Stimulated activated CD8-positive, alpha-beta memory T cell treated with anti-CD3 and anti-CD28 coated beads, Interleukin-12 subunit alpha, Interleukin-12 subunit beta, amount 100 ng/mL, for 4 hours (primary cell): ENCODE measurements at places on chromosomes 2 and 18.

DNA sequence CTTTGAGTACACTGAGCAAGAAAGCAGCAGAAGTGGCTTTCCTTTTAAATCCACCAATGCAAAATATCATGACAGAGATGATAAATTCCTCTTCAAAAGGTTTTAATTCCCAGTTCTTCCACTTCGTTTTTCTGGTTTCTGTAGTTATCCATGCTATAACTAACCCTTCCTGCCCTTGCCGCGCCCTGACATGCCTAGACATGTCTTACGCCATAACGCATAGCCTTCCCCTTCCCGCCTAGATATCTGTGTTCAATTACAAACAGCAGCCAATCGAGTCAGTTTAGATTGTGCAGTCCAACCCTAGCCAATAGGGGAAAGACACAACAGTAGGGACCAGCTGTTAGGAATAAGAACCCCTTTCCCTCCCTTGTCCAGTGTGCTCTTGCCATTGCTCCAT, 16.1 kb downstream of the PRPF40A start:
- no peak for DNase-seq

DNA sequence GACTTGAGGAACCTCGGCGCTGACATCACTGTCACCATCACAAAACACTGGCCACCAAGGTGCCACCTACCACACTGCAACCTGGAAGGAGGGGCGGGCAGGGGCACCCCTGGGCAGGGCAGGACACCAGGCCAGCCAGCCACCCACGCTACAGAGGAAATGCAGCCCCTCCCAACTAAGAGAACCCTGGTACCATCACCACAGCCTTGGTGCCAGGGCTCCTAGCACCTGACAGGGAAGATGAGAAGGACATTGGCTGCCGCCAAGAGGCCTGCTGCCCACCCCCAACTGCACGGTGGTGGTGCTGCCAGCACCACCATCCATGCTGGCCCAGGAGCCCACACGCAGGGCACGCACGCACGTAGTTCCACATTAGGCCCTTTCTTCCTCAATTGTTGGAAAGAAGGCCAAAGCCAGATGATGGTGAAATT, 88.7 kb downstream of the HDAC4 start:
- DNase-seq, result no peak

DNA sequence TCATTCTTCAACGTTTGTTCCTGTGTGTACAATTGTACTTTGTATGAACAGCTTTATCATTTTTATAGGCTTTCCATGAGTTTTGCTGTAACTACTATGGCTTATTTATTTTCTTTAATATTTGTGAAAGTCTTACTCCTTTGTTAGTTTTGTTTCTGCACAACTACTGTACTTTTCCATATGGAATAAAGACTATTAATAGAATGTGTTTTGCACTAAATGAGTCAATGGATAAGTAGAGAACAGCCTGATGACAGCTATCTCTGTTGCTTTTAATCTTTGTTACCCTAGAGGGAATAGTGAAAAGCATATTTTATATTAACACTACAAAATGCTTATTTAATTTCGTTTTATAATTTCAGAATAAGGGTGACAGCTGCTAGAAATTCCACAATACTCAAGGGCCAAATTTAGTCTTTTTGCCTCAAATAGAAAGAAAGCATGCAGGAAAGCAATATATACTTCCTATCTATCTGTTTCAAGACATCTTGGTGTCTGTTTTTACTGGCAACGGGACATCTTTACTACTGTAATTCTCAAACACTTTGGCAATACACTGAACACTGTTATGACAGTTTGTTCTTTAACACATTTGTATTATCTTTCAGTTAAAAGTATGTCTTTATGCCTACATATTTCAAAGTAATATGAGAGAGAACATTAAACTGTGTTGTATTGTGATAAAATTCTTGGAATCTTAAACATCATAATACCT, 53.9 kb downstream of the WDSUB1 start:
- no peak for DNase-seq

DNA sequence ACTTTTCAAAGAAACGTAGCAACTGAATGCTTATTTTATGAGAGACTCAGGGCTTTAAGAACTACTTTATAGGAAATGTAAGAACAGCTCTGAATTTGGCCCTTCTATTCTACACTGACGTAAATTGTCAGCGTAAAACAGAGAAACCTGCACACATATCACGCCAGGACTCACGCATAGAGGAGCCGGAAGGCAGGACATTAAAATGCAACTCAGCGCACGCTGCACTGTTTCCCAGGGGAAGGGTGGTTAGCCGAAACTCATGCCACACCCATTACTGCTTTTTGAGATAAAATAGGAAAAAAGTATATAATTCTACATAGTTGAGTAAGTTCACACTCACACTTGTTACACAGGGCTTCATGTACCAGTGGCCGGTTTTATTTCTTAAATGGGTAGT, 7.4 kb downstream of the TUBB6 start:
- DNase-seq, result no peak

DNA sequence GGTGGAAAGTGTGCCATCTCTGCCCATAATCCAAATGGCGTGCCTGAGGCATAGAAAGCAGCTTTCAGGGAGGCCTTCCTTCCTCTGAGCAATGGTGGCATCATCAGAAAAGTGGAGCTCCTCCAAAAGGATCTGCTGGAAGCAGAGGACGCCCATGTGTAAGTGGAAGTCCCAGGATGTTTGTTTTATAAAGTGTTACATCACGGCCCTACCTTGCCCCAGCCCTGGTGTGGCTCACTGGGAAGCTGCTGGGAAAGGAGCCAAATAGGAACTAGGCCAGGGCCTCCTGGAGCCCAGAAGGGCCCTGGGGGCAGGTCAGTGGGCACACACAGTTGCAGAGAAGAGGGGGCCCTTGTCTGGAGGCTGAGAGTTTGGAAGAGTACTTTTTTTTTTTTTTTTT, 4.2 kb upstream of the ODC1 start:
- DNase-seq, result no peak

- no peak for DNase-seq
Observed at GRCh38 chr2:120935339-120936313, 200.0 kb downstream of the GLI2 start.

DNA sequence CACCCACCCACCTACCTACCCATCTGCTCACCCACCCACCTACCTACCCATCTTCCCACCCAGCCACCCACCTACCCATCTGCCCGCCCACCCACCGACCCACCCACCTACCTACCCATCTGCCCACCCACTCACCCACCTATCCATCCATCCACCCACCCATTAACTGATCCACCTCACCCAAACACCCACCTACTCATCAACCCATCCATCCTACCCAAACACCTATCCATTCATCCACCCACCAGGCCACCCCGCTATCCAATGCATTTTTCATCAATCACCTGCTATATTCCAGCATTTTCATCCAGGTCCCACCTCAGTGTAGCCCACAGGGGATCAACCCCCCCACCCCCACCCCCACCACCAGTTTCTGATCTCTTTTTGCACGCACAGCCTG, 121.8 kb downstream of the GLI2 start:
- DNase-seq, result no peak

DNA sequence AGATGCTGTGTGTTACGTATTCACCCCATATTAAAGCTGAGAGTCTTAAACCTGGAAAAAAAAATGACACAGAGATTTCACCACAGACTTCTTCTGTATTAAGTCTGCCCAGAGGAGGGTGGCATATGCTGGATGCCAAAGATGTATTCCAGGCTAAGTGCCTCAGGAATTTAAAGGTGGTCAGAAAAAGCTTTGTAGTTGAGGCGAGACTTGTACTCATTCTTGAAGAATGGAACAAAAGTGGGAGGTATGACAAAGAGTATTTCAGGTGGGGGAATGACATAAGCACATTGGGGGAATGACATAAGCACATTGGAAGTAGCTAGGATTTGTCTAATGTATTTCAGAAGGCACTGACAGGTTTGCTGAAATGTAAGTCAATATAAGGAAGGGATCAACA, 98.6 kb downstream of the BABAM2 start:
- no peak for DNase-seq

- no peak for DNase-seq
Observed at GRCh38 chr2:186032102-186032738, 293.6 kb downstream of the FSIP2 start.

GRCh38 chr2:218274586-218274985, 4.3 kb downstream of the PNKD start:
- no peak for DNase-seq

DNA sequence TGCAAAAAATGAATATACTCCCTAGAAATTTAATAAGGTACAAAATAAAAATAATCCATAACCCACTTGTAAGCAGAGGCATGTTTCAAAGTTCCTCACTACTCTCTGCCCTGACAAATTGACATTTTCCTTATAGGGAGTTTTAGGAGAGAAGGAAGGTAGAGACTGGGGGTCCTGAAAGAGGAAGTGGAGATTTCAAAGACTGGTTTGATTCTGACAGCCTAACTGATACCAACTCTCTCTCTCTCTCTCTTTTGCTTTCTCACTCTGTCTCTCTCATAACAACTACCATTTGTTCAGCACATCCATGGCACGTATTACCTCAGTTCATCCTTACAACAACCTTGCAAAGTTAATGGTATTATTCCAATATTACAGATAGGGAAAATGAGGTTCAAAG, 18.6 kb downstream of the FZD7 start:
- DNase-seq, result no peak

- DNase-seq, result no peak
Observed at GRCh38 chr2:41836948-41837347, 210.9 kb upstream of the PKDCC start.

GRCh38 chr2:18787726-18788125, 198.4 kb upstream of the NT5C1B start:
- no peak for DNase-seq

GRCh38 chr2:74924463-74925265, 33.8 kb upstream of the POLE4 start:
- DNase-seq, result no peak

DNA sequence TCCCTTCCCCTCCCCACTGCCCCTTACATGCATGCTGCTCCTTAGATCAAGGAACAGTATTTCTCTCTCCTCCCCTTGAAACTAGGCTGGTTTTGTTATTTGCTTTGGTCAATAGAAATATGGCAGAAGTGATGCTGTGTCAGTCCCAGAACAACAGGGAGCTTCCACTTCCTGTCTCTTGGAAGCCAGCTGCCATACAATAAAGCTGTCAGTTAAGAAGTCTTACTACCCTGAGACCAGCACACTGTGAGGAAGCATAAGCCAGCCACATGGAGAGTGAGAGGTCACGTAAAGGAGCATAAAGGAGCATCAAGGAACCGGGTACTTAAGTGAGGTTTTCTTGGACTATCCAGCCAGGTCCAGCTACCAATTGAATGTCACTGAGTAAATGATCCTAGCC, 126.6 kb downstream of the NOL4 start:
- DNase-seq, result no peak

DNA sequence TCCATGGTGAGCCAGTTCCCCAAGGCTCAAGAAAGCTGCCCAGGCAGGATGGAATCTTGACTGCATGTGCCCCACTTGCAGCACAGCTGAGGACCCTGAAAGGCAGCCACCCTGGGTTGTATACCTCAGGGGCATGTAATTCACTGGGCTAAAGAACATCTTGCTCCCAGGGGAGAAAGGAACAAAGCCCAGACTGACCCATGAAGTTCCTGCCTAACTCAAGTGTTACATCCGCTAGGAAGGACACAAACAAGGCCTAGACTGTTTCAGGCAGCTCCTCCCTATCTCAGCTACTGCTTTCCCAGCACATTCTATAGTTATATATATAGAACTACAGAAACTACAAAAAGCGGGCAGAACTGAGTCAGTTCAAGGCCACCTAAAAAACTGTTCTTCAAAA, 69.0 kb downstream of the RBM43 start:
- DNase-seq, result no peak

DNA sequence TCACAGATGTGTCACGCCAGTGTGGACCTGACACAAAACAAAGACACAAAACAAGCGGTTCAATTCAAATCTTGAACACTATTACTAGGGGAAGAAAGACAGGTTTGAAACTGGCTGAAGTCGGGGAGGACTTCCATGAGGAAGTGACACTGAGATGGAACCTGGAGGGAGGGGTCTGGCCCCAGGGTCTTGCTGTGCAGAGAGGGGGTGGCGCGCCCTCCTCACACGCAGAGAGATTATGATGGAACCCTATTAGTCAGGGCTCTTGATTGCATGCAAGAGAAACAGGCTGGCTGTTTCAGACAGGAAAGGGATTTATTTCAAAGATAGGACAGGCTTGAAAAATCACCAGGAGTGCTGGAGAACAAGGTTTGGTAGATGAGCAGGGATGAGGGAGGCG, 363.6 kb upstream of the HS6ST1 start:
- DNase-seq, result no peak

DNA sequence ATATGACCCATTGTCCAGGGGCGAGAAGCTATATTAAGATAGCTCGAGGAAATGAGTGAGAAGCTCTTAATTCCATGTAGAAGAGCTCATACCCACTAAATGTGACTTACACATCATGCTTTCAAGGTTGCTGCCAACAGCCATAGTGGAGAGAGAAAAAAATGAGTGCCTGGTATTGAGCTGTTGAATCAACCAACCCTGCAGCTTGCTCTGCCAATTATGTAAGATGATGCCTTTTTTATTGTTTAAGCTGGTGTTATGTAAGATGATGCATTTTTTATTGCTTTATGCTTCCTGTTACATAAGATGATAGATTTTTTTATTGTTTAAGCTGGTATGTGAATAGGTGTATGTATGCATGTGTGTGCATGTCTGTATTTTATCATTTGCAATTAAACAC, 228.2 kb downstream of the CCDC178 start:
- DNase-seq, result no peak

DNA sequence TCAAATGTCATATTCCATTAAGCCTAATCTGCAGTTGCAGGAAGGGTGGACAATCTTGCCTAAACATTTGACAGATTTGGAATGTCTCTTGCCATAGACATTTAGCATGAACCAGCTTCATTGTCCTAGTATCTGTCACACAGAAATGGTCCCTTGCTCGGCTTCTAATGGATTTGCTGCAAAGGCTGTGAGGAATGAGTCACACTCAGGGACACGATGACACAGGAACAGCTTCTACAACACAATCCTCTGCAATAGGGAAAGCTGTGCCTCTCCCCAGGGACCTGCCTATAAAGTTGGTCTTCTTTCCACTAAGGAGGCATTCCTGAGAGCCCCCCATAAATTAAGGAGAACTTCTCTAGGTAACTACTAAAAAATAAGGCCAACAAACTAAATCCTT, 155.1 kb upstream of the L3MBTL4 start:
- DNase-seq, result no peak

DNA sequence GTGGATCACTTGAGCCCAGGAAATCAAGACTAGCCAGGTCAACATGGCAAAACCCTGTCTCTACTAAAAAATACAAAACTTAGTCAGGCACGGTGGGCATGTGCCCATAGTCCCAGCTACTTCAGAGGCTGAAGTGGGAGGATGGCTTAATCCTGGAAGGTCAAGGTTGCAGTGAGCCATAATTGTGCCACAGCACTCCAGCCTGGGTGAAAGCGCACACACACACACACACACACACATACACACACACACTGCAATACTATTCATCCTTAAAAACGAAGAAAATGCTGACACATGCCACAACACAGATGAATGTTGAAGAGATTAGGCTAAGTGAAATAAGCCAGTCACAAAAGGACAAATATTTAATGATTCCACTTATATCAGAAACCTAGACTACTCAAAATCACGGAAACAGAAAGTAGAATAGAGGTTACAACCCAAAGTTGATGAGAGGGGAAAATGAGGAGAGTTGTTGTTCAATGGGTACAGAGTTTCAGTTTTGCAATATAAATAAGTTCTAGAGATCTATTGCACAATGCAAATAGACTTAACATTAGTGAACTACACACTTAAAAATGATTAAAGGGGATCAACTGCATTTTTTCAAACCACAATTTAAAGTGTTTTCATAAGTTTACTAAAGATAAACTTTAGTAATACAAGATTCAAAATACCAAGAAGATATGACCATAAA, 114.5 kb downstream of the USP34 start:
- DNase-seq, result no peak

GRCh38 chr2:236956641-236957040, 129.0 kb upstream of the COPS8 start:
- no peak for DNase-seq
